ENCODE measurements at places on chromosomes 12 and 14. TPM values are rescaled to one million over a fixed set of nuclear protein-coding genes. Genes with fewer than 3 reads are reported as not detected.

GRCh38 chr12:107485731-107486130, 199.9 kb upstream of the PWP1 start:
- no peak for DNase-seq

GRCh38 chr12:92414170-92415070, 268.8 kb upstream of the BTG1 start:
- DNase-seq, result no peak

DNA sequence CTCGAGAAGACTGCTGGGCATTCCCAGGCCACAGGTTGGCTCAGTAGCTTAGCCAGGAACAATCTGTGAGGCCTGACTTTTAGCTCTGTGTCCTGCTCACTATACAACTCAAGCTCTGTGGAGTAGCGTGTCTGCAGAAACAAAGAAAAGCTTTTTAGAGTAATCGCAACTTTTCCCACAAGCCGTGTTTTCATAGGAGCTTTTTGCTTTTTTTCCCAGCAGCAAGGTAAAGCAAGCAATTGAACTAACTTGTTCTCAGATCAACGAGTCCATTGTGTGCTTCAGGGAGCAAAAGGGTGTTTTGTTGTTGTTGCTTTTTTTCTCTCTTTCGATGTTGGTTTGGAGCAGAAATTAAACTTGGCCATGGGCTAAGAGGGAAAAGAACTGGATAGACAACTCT, 97.3 kb upstream of the BCL2L14 start:
- no peak for DNase-seq

DNA sequence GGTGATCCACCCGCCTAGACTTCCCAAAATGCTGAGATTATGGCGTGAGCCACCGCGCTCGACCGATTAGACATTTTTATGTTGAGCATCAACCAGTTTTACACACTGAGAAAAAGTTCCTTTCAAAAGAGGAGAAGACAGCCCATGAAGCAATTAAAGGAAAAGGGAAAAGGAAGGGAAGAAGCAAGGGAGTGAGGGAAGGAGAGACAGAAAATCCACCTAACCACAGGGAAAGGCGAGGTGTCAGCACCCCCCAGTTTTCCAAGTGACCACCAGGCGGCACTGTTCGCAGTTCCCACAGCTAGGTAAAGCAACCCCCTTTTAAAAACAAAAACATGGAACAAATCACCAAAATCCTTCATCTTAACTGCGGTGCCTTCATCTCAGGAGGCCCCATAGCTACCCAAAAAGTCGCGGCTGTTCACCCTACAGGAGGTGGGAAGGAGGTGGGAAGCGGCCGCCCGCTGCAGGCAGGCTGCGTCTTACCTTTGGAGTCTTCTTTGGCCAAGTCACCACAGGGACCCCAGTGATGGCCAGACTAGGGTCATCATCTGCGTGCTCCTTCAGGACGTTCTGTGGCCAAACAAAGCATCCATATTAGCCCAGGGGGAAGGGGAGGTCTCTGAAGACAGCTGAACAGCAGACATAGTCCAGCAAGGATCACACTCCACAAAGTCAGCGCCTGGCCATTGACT, 86.6 kb downstream of the KDM2B start:
- DNase-seq, result peak; percentile 60

- DNase-seq, result no peak
Observed at GRCh38 chr14:35786856-35787255, 22.2 kb downstream of the RALGAPA1 start.

GRCh38 chr12:57764662-57765002, 2.2 kb downstream of the CYP27B1 start:
- no peak for DNase-seq

GRCh38 chr14:82854131-82854530, 1320.5 kb upstream of the SEL1L start:
- no peak for DNase-seq

DNA sequence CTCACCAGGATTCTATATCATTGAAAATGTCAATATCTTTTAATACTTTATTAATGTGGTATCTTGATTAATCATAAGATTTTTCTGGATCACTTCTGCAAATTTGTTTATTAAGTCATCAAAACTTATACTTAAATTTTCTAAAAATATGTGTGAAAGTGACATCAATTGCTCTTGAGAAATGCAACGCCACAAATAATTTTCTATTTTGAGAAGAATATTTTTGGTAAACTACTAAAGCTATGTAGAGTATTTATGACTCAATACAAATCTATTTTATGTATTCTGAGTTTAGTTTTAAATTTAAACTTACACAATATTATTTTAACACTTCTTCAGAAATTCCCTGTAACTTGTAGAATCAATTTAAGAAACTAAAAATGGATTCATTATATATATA, 263.3 kb downstream of the RASSF9 start:
- no peak for DNase-seq

The HVCN1 gene
- total RNA-seq, result 10.5 TPM

The PTCSC3 gene
- not detected for total RNA-seq

Measured in ovary (tissue), 10 donors.